ENCODE measurements at places on chromosomes 2 and 18.

DNA sequence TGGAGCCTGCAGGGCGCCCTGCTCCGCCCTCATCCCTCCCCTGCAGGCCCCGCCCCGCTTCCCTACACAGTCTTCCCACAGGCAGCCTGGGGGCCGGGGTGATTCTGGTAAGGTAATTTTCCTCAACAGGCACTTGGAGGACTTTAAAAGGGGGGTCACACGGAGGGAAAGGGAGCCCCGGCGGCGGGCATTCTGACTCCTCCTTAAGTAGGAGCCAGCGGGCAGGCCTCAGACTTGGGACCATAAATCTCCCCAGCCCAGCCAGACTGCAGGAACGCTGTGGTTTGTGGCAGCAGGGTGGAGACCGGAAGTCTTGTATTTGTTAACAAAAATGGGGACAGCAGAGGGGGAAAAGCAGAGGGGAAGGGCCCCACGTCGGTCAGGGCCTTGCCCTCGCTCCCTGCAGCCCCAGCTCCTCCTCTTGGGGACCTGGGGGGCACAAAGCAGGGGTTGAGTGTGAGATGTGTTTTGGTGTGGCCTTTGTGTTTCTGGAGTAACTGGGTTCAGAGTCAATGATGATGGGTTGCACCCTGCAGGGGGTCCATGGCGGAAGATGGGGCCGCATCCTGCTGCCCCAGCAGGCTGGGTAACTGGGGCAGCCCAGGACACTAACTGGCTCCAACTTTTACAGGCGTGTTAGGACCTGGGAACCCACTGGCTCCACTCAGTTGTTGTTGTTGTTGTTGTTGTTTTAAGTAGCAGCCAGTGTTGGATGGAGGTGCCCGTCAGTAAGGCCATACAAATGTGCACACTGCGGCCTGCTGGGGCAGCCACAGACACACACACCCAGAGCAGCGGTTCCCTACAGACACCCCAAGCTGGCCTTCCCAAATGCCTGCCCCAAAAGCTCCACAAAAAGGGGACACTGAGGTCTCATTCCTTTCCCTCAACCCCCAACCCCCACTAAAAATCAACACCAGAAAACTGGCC, 27.7 kb downstream of the SMAD7 start:
- DNase-seq: no peak

DNA sequence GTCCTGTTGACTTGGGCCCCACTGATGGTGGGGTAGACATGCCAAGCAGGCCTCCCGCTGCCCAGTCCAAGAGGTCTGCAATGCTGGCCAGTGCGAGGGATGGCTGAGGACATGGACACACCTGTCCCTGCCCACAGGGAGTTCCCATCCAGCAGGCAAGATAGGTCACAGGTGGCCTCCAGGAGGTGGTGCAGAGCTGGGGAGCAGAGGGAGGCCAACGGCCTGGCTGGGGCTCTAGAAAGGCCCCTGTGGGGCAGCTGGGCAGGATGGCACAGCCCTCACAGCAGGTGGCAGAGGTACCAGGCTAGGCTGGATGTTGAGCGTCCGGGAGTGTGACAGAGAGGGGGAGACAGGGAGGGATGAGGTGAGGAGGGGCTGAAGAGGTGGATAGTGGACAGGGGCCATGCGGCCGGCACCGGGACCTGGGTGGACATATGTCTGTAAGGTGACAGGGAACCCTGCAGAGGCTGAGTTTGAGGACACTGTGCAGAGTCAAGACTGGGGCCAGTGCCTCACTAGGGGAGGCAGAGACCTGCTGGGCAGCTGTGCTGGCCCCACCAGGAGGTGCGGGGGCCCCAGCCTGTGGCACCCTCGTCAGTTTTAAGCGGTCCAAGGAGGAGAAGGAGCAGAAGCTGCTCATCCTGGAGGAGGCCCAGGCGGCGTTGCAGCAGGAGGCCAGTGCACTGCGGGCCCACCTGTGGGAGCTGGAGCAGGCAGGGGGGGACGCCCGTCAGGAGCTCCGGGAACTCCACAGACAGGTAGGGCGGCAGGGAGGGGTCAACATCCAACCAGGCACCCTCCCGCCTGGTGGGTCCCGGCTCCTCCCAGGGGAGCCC, 34.3 kb upstream of the SNED1 start:
- DNase-seq: no peak

- no peak for DNase-seq
These were observed 55.7 kb downstream of the TMEM18 start for GRCh38 chr2:621303-622099.

DNA sequence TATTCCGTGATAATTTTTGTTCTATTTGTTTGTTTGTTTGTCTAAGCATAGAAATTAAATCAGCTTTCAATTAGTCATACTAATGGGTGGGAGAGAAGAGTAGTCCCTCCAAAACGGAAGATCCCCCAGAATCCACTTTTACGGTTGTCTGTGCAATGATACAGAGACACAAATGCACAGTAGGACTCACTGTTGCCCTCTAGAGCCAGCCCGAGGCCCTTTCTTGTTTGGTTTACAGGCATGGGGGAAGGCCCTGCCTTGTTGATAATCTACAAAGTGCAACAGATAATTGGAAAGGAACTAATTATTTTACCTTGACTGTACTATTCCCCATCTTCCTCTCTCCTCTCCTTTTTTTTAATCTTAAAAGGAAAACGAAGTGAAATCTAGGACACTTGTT, 121.1 kb downstream of the ACOXL start:
- DNase-seq: no peak

DNA sequence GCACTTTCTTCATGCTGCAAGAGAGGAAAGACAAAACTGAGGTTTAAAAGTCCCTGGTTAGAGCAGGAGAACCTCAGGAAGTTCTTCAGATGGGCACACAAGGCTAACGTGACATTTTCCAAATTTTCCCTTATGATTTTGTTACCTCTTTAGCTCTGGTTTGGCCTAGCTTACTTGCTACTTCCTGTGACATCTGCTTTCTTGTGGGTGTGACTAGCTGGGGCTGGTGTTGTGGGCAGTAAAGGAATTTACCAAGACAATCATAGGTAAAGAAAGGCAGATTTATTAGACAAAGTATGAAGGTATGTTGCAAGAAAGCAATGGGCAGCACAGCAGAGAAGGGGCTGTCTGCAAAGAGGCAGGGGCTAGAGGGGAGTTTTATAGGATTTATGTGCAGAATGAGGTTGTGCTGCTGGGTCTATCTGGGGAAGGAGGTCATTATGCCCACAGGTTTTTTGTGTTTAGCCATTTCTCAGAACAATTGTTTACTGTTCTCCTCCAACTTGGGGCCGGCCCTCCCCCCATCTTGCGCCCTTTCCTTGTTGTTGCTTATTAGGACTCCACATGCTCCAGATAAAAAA, 6.7 kb upstream of the TNP1 start:
- DNase-seq: no peak

DNA sequence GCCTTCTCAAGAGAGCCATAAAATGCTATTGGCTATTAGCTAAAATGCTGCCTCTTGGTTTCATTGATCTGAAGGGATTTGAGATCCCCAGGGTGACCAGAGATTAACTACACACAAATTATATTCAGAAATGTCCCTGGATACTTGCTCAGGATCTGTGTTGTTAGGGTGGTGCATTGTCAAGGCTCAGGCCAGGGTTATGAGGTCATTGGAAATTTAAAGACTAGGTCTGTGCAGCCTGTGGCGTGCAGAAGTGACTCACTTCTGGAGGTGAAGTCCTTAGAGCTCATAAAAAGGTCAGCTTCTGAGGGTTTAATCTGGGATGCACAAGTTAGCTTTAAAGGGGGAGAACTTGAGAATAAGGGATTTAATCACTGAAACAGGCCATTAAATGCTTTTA, 23.5 kb downstream of the LRRTM1 start:
- DNase-seq: no peak

- no peak for DNase-seq
These were observed 151.7 kb upstream of the ITGA4 start for GRCh38 chr2:181305301-181306123.

- no peak for DNase-seq
These were observed 58.5 kb downstream of the FAM228A start for GRCh38 chr2:24233321-24233720.

DNA sequence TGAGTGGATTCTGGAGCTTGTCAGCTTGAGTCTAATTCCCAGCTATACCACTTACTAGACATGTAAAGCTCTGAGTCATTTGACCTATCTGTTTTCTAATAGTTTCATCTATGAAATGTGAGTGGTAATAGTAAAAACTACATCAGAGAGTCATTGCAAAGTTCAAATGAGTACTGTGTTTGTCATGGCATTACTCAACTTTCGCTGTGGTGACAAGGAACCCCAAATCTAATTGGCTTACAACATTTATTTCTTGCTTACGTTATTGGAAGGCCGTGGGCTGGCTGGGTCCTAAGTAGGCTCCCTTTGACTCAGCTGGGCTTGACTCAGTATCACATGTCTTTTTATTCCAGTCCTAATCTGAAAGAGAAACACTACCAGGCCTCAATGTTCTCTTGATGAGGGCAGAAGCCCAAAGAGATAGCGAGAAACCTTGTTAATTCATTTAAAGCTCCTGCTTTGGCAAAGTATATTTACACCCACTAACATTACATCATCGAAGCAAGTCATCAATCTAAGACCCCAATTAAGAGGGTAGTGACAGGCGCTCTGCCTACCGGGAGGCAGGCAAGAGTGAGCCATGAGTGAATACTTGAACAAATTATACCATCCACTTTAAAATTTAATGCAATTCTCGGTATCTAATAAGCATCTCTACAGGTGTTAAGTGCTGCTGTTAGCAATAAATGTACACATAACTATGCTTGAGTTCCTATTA, 431.8 kb upstream of the SPHKAP start:
- DNase-seq: no peak

GRCh38 chr2:44940732-44941464, 604 bp upstream of the SIX3 start:
- no peak for DNase-seq

DNA sequence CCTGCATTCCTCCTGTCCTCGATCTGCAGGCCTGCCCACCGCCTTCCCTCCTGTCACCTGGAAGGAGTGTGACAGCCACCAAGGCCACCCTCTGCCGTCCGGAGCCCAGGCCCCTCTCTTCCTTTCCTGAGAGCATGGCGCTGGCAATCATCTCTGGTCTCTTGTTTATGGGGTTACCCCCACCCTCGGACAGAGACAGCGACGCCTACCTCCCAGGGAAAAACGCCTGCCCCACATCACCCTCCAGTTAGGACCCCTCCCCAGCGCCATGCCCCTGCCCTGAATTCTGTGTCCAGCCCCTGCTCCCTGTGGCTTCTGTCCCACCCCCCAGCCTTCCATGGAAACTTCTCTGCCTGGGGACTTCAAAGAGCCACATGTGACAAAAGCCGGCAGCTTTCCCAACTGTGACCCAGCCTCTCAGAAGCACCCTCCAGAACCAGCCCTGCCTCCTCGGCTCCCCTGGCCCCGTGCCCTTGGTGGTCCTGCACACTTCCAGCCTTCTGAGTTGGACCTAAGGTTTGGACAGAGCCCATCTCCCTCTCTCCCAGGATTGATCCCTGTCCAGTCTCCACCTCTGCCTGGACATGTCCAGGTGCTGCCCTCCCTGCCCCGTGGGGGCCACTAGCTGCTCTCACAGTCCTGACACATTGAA, 145.0 kb upstream of the HDAC4 start:
- no peak for DNase-seq

DNA sequence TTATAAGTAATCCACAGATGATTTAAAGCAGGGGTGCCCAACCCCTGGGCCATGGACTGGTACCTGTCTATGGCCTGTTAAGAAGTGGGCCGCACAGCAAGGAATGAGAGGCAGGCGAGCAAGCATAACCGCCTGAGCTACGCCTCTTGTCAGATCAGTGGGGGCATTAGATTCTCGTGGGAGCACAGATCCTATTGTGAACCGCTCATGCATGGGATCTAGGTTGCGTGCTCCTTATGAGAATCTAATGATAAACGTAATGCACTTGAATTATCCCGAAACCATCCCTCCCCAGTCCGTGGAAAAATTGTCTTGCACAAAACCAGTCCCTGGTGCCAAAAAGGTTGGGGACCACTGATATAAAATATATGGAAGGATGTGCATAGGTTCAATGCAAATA, 153.7 kb downstream of the CSRNP3 start:
- no peak for DNase-seq

GRCh38 chr2:45459860-45460259, 151.2 kb downstream of the SRBD1 start:
- no peak for DNase-seq

GRCh38 chr18:832085-832681, 20.1 kb upstream of the YES1 start:
- DNase-seq: no peak

DNA sequence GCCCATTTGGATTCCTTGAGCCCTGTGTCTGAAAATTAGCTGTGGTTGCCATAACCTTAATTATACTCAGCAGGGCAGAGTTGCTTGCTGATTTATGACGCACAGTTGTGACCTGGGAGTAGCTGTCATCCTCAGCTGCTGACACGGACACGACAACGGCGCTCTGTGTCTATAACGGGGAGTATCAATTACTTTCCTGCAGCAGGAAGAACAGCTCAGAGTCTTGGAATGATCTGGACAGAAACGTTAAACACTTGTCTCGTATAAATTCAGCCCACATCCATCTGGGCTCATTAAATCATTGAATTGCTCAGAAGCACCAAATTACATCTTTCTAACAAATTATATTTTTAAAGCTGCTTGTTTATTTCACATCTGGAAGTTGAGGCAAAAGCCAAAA, 116.3 kb downstream of the SEPTIN10 start:
- no peak for DNase-seq

DNA sequence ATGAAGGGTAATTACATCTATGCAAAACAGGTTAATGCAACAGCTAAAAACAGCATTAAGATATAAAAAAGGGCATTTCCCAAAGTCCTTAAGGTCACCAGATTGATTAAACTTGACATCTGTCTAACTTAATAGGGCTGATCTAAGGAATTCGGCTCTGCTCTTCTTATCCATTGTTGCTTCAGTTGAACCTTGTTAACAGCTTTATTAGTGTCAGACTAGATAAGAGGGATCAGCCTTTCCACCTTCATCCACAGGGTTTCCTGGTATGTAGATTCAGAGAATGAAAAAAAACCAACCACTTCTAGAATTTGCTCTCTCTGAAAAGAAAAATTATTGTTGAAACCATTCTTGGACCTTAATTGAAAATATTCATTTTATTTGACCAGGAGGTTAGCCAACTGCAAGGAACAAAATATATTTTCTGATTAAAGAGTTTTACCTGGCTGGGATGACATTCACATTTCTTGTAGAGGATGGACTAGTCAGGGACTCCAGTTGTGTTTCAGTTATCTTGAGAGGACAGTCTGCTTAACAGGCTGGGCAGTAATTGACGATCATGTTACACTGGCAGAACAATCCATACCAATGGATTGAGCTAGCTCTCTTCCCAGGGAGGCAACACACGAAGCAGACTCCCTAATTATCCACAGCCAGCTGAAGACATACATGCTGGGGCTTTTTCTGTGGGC, 357.4 kb upstream of the ACVR2A start:
- no peak for DNase-seq

DNA sequence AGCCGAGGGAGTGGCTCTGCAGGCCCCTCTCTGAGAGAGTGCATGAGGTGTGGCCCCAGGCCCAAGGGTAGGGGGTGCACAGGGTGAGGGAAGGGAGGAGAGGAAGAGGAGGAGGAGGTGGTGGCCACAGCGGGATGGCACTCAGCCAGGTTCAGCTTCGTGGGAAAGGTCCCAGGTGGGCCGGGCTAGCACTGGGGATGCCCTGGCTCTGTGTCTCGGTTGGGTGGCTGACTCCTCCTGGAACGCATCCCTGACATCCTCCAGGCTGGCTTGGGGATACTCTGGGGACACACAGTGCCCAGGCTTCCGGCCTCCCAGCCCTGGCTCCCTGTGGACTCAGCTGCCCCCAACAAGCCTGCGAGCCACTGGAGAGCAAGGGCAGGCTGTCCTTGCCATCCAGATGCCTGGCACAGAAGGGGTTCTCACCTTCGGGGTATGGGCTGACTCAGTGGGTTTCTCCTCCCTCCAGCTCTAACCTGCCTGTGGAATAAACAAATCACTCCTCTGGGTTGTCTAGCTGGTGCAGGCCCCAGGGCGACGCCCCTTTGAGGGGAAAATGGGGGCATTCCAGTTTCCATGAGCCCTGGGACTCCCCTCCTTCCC, 582 bp upstream of the ZAP70 start:
- no peak for DNase-seq
